HepG2 (cell line): ENCODE measurements at places on chromosomes 1 and 21. TPM values are rescaled to one million over a fixed set of nuclear protein-coding genes. Genes with fewer than 3 reads are reported as not detected.
A peak's percentile ranks its signal among the peaks of the same experiment; 100 is the strongest.

Gene GPATCH2
- polyA plus RNA-seq = 3.0 and 3.5 TPM in 2 replicates

Gene ERO1B
- polyA plus RNA-seq = 1.9 and 2.1 TPM in 2 replicates

Gene FMO5
- polyA plus RNA-seq = 149 and 155 TPM in 2 replicates

- H3K4me1 ChIP-seq = no peaks in the 10 kb centered on the region
- no peaks in the 10 kb centered on the region for H3K36me3 ChIP-seq
- H3K4me3 ChIP-seq = no peak overlapping the region
- DNase-seq = no peak
Measured at GRCh38 chr1:232900818-232901217, 49.6 kb upstream of the NTPCR start.

GRCh38 chr1:209723756-209724693 lies 19.4 kb downstream of the HSD11B1 start:
- no peaks in the 10 kb centered on the region for H3K27me3 ChIP-seq
- no peak overlapping the region for H3K4me3 ChIP-seq
- no peaks in the 10 kb centered on the region for H3K36me3 ChIP-seq

GRCh38 chr1:59692591-59692990 lies 122.2 kb upstream of the HOOK1 start:
- H3K4me3 ChIP-seq = no peak overlapping the region
- no peak overlapping the region for H3K27ac ChIP-seq
- no peaks in the 10 kb centered on the region for H3K36me3 ChIP-seq
- H3K27me3 ChIP-seq = no peaks in the 10 kb centered on the region

- no peak overlapping the region for H3K27ac ChIP-seq
- no peak overlapping the region for H3K4me3 ChIP-seq
- peaks cover 40% of the 10 kb centered on the region for H3K36me3 ChIP-seq
- H3K4me1 ChIP-seq = no peaks in the 10 kb centered on the region
- DNase-seq = no peak
- no peaks in the 10 kb centered on the region for H3K27me3 ChIP-seq
Measured at GRCh38 chr1:100122177-100122576, 10.6 kb downstream of the SASS6 start.

DNA sequence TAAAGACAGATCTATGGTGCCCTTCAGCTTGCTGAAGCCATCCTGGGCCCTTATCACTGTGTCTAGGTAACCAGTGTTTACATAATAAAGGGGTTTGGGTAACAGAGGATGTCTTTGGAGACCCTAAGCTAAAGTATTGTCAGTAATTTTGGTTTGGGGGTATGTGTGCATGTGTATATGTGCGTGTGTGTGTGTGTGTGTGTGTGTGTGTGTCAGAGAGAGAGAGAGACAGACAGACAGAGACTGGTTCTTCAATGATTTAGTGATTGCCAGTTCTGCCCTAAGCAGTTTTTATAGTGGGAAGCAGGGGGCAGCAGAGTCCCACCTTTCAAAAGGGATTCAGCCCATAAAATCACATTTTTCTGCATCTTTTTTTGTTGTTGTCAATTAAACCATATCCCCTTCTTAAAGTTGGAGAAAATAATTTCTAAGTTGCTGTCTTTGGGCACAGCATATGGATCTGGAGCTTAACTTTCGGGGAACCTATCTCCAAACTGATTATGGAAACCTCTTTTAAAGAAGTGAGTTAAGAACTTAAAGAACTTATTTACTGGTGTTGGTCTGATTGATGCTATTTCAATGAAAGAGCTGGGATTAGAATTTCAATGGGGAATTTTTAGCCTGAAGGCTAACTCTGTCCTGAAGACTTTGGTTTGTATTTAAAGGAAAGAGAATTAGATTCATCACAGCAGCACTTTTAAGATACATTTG lies 51.1 kb downstream of the ZNF326 start:
- H3K4me1 ChIP-seq = peaks cover 19% of the 10 kb centered on the region
- no peak overlapping the region for H3K4me3 ChIP-seq
- H3K36me3 ChIP-seq = no peaks in the 10 kb centered on the region

DNA sequence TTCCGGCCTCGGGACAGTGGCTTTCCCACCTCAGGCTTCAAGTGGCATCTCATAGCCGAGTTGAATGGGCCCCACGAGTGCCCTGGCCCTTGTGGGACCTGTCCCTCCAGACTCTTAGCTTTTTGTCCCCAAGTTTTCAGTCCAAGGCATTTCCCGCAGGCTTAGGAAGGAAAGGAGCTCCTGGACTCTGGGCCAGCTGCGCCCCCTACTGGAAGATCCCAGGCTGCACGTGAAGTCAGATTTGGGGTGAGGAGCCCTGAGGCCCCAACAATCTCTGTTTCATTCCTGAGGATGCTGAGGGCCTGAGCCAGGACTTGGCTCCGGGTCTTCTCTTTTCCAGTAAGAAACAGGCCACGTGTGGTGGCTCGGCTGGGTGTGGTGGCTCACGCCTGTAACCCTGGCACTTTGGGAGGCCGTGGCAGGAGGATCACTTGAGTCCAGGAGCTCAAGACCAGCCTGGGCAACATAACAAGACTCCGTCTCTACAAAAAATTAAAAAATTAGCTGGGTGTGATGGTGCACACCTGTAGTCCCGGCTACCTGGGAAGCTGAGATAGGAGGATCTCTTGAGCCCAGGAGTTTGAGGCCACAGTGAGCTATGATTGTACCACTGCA lies 67.4 kb downstream of the ARHGEF10L start:
- no peaks in the 10 kb centered on the region for H3K27me3 ChIP-seq
- peaks cover 25% of the 10 kb centered on the region for H3K4me1 ChIP-seq
- H3K4me3 ChIP-seq = no peak overlapping the region
- DNase-seq = peak; percentile 62
- H3K36me3 ChIP-seq = peaks cover 84% of the 10 kb centered on the region
- no peak overlapping the region for H3K27ac ChIP-seq

- no peaks in the 10 kb centered on the region; the same call in 1 of the 2 replicates for H3K27me3 ChIP-seq
- H3K27ac ChIP-seq = no peak overlapping the region
- H3K4me1 ChIP-seq = peaks cover 2% of the 10 kb centered on the region
- H3K36me3 ChIP-seq = peaks cover 30% of the 10 kb centered on the region; the same call in 2 of the 3 replicates
- DNase-seq = no peak
- H3K4me3 ChIP-seq = no peak overlapping the region
Measured at GRCh38 chr1:37867784-37868183, 8.4 kb upstream of the MTF1 start.

- H3K4me3 ChIP-seq = no peak overlapping the region
- H3K27me3 ChIP-seq = peaks cover 11% of the 10 kb centered on the region; the same call in 2 of the 3 replicates
- no peaks in the 10 kb centered on the region for H3K4me1 ChIP-seq
- no peak for DNase-seq
Measured at GRCh38 chr1:160421881-160422280, 21.5 kb downstream of the VANGL2 start.

DNA sequence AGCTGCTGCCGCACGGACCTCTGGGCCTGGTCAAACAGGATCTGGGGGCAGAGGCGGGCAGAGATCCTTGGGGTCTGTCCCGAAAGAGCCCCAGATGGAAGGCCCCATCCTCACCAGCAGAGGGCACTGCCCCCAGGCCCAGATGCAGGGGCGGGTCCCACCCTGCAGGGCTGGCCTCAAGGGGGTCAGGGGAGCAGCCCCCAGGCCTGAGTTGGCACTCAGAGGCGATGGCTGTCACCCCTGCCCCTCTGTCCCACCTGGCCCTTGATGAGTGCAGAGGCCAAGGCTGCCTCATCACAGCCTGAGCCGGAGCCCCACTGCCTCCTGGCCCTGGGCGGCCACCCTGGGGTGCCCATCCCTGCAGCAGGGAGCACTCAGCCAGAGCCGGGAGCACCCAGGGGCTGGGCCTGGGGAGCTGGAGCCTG lies 5.7 kb downstream of the ACAP3 start:
- no peaks in the 10 kb centered on the region for H3K36me3 ChIP-seq
- no peak for DNase-seq
- H3K27ac ChIP-seq = no peak overlapping the region
- no peaks in the 10 kb centered on the region for H3K27me3 ChIP-seq
- H3K4me3 ChIP-seq = no peak overlapping the region

DNA sequence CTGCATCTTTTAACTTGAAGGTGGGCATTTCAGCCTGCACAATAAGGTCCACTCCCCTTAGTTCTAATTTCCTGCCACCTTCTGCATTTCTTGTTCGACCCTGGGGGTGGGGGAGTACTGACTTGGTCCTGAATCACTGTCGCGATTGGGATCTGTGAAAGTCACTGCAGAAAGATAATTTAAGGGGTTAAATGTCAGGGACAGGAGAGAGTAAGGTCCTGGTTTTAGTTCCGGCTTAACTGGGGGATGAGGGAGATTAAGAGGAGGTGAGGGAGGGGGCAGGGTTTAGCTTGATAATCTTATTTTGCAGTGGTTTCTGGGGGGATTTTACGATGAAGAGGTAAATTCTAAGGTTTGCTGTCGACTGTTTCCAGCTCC lies 128.1 kb downstream of the MRPS6 start:
- no peaks in the 10 kb centered on the region for H3K36me3 ChIP-seq
- no peak for DNase-seq
- H3K27me3 ChIP-seq = no peaks in the 10 kb centered on the region

DNA sequence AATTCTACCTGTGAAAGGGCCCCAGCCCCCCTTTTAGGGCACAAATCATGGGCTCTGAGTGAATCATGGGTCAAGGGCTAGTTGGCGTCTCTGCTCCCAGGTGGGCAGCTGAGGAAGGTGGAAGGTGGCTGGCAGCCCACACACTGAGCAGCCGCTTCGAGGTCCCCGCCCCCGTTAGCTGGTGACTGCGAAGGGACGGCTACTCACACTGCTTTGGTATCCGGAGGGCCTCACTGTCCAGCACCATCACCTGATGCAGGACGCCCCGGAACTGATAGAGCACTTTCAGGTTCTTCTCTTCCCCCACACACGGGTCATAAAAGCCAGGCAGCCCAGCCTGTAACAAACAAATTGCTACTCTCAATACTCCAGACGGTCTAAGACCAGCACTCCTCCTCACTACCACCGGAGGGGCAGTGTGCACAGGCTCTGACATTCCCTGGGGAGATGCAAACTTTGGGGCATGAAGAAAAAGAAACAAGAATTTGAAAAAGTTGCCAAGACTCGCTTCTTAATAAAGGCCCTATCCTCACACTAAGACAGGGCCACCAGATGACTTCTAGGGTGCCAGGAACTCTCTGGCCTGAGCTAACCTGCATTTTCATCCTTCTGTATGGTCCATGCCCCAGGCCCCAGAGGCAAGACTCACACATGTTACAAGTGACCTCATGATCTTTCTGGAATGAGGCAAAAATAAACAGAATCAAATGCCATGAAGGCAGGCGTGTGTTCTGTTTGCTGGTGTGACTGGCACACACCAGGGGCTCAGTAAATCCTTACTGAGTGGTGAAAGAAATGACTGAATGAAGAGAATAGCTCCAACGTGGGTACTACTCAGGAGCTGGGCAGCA lies 11.5 kb downstream of the THAP3 start:
- H3K36me3 ChIP-seq = peaks cover 39% of the 10 kb centered on the region
- no peaks in the 10 kb centered on the region for H3K27me3 ChIP-seq
- no peak overlapping the region for H3K27ac ChIP-seq

- no peak overlapping the region for H3K4me3 ChIP-seq
- DNase-seq = no peak
- no peaks in the 10 kb centered on the region for H3K27me3 ChIP-seq
- no peak overlapping the region for H3K27ac ChIP-seq
- no peaks in the 10 kb centered on the region for H3K36me3 ChIP-seq
- H3K4me1 ChIP-seq = peaks cover 86% of the 10 kb centered on the region
Measured at GRCh38 chr1:111201275-111202090, 1.0 kb upstream of the DENND2D start.

DNA sequence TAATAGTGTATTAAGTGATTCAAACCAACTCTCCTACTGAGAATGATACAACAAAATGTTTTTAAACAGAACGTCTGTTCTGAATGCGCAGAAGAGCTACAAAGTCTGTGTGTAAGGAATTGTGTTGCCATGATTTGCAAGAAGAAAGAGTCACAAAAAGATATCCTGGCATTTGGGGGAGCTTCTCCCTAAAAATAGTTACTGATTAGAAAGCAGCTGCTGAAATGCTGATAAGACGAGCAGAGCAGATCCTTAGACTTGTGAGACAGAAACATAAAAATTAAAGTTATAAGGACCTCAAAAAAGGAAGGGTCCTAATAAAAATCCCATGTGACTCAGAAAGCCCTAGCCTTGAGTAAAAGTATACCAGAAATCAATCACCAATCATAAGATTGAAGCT lies 54.9 kb upstream of the CRB1 start:
- no peak for DNase-seq
- no peaks in the 10 kb centered on the region for H3K27me3 ChIP-seq
- no peak overlapping the region for H3K4me3 ChIP-seq
- no peak overlapping the region for H3K27ac ChIP-seq
- no peaks in the 10 kb centered on the region for H3K4me1 ChIP-seq
- H3K36me3 ChIP-seq = no peaks in the 10 kb centered on the region

DNA sequence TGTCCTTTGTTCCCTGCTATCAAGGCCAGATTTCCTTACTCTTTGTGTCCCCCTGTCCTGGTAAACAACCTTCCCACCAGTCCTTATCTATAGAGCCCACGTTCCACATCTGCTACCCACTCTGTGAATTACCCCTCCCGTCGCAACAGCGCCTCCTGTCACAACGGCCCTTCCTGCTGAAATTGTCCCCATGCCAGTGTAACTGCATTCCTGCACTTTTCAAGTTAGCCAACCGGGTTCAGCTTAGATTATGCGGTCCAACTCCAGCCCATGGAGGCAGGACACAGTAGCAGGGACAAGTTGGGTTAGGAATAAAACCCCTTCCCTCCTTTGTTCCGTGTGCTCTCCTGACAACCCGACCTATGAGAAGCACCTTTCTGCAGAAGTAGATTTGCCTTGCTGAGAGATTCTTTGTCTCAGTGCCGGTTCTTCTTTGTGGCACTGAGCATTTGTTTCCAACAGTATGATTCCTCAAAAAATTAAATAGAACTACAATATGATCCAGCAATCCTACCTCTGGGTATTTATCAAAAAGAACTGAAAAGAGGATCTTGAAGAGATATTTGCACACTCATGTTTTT lies 180.3 kb downstream of the PTBP2 start:
- H3K27me3 ChIP-seq = no peaks in the 10 kb centered on the region; the same call in 1 of the 2 replicates
- H3K4me1 ChIP-seq = no peaks in the 10 kb centered on the region
- no peak overlapping the region for H3K4me3 ChIP-seq
- no peak overlapping the region for H3K27ac ChIP-seq
- no peak for DNase-seq

DNA sequence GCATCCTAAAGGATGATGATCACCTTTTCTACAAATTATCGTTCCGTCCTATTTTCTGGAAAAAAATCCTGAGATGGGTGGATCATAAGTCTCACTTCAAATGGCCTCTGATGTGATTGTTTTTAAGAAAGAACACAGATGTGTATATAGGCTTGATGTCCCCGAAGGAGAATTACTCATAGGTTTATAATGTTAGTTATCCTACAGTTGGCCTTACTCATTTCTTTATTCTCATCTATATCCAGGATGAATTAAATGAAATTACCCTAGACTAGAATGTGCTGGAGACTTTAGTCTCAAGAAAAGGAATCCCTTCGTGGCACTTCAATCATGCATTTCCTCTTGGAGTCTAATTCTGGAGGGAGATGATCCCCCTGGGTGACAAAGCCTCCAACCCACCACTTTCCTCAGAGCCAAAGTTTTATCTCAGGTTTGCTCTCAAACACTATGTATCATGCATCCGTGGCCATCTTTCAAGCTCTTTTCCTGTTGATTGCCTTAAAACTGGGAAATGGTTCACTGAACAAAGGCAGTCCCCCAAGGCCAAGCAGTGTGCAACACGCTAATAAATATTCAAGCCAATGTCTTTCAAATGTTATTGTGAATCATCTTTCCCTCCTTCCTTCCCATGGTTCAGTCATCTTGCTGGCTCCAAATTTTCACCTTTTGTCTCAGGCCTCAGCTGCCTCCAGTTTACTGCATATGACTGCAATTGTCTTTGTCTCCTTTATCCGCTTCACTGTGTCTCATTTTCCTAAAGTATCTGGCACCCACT lies 32.5 kb upstream of the SMYD2 start:
- H3K4me3 ChIP-seq = no peak overlapping the region
- H3K27me3 ChIP-seq = peaks cover 1% of the 10 kb centered on the region; the same call in 1 of the 2 replicates
- H3K27ac ChIP-seq = no peak overlapping the region
- no peaks in the 10 kb centered on the region for H3K4me1 ChIP-seq
- H3K36me3 ChIP-seq = no peaks in the 10 kb centered on the region
